ENCODE measurements at places on chromosomes 16 and 17. TPM values are rescaled to one million over a fixed set of nuclear protein-coding genes. Genes with fewer than 3 reads are reported as not detected.

Gene KRT33B
- total RNA-seq: not detected

Gene CFAP97D1
- total RNA-seq: 0.12 TPM

Gene ADAP2
- 2.5 TPM for total RNA-seq

Gene ASPA
- not detected for total RNA-seq

Gene ITGB3
- 0.36 TPM for total RNA-seq

Gene CISD3
- total RNA-seq: 14.1 TPM

Gene CHD3
- 102 TPM for total RNA-seq

Gene CCL16
- not detected for total RNA-seq

Gene TNP2
- not detected for total RNA-seq

Gene TBC1D28
- not detected for total RNA-seq

Measured in PC-3 (cell line).